Neural crest cell (in vitro differentiated cells): ENCODE measurements at places on chromosomes 7 and 10.
A peak's percentile ranks its signal among the peaks of the same experiment; 100 is the strongest.

DNA sequence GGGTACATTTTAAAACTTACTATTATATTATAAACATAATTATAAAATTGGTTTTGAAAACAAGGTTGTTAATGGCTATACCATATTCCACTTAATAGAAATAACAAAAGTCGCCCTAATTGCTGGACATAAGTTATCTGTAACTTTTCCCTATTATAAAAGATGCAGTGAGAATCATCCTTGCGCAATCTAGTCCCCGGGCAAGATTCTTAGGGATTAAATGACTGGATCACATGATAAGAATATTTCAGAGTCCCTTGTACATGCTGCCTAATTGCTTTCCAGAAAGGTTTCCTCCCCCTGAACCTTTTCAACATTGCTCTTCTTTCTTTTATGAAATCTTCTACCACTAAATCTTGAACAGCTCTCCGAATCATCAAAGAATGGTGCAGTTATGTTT lies 479.8 kb upstream of the MKI67 start:
- no peak for DNase-seq

GRCh38 chr10:20004087-20004523 lies 187.9 kb downstream of the PLXDC2 start:
- no peak for DNase-seq

- DNase-seq, result no peak
Measured at GRCh38 chr7:157613575-157614322, 276.9 kb downstream of the DNAJB6 start.

GRCh38 chr7:18087026-18087686 lies 59.5 kb upstream of the PRPS1L1 start:
- DNase-seq, result peak; percentile 8

- no peak for DNase-seq
Measured at GRCh38 chr10:112614586-112614985, 167.6 kb downstream of the VTI1A start.

- DNase-seq, result no peak
Measured at GRCh38 chr10:132609211-132609610, 71.6 kb downstream of the INPP5A start.

GRCh38 chr10:78433076-78433595 lies 399.5 kb downstream of the RPS24 start:
- no peak for DNase-seq

GRCh38 chr7:159179241-159179640 lies 34.6 kb upstream of the VIPR2 start:
- DNase-seq, result no peak

GRCh38 chr7:88268051-88268450 lies 38.6 kb downstream of the STEAP4 start:
- no peak for DNase-seq

- DNase-seq, result peak; percentile 21
Measured at GRCh38 chr10:118543714-118544400, 51.6 kb downstream of the PRLHR start.

GRCh38 chr7:25579778-25580075 lies 351.4 kb upstream of the NPVF start:
- DNase-seq, result no peak

DNA sequence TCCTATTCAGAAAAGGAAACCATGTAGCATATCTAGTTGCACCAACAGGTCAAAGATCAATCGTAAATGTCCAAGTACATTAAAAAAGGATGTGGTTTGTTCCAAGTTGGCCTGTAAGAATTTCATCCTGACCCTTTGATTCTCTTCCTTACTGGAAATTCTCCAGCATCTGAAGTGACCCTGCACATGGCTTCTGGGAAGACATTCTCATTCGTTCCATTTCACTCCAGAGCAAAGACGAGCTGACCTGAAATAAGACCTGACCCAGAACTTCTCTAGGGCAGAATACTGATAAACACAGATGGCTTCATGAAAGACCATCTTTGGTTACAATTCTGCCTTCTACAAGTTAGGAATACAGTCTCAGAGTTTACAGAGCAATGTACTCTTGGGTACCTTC lies 39.8 kb downstream of the ASB4 start:
- no peak for DNase-seq

- DNase-seq, result no peak
Measured at GRCh38 chr10:86391236-86391840, 24.7 kb upstream of the GRID1 start.

DNA sequence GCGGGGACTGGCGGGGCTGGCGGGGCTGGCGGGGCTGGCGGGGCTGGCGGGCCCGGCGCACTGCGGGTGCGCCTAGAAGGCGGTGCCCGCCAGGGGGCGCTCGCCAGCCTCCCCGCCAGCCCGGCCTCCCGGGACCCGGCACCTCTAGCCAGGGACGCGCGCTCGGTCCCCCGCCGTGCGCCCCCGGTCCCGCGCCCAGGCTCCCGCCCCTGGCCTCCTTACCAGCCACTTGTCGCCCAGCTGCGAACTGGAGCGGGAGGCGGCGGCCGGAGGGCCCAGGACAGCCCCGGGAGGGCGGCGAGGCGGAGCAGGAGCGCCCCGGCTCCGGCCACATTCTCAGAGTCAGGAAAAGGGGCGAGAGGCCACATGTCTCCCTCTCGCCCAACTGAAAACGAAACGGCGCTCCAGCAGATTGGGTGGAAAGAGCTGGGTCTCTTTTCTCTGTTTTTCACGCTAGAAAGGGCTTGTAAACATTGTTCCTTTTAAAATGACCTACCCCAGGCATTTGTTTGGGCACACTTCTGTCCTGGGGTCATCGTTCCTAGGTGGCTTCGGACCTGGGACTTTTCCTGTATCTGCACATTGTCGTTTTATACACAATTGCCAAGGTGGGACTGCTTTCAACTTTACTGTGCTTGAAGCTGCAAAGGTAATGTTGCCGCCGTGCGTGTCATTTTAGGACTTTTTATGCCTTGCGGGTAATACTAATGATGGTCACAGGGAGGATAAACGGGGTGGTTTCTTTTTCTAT lies 378 bp upstream of the PRKCQ start:
- DNase-seq, result peak; percentile 75

DNA sequence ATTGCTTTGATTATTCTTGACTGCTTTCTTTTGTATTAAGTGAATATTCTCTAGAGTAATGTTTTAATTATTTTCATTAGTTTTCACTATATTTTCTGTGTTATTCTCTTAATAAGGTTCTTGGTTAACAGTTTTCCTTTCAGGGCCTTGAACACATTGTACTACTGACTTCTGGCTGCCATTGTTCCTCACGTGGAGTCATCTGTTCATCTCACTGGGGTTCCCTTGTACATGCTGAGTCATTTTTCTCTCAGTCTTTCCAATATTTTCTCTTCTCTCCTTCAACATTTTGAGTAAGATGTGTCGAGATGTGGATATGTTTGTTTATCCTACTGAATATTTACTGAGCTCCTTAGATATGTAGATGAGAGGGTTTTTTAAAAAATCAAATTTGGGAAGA lies 400.7 kb downstream of the TCERG1L start:
- no peak for DNase-seq

GRCh38 chr10:67662415-67662814 lies 33.6 kb downstream of the CTNNA3 start:
- no peak for DNase-seq

- DNase-seq, result no peak
Measured at GRCh38 chr7:152025937-152026890, 740 bp downstream of the GALNT11 start.

DNA sequence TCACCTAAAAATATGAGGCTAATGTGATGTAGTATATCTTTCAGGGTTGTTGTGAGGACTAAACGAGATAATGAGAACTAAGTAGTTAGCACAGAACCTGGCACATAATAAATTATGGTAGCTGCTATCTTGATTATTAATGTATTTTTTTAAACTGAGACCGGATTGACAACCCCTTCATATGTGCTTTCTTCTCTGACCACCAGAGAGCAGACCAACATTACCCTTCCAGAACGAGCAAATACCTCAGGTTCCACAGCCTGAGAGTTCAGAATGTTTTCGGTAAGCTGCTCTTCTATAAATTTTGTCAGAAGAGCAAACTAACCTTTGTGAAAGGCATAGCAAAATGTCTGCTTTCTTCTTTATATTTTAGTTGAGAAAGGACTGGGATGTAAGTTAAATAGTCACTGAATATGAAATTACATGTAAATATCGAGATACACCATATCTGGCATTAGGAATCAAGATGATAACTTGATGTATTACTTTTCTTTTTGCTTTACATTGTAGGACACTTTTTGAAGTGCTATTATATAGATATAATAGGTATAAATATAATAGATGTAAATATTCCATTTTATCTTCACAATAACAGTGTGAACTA lies 13.6 kb upstream of the BPGM start:
- no peak for DNase-seq

GRCh38 chr7:51139796-51140195 lies 176.8 kb downstream of the COBL start:
- no peak for DNase-seq
